ENCODE measurements at places on chromosomes 5 and 9.

GRCh38 chr5:54446379-54446732 is 9.1 kb upstream of the HSPB3 start:
- no peak for DNase-seq

- no peak for DNase-seq
Measured at GRCh38 chr9:88741335-88741734, 206.4 kb downstream of the NXNL2 start.

GRCh38 chr5:33720176-33720575 is 171.6 kb downstream of the ADAMTS12 start:
- DNase-seq, result no peak

DNA sequence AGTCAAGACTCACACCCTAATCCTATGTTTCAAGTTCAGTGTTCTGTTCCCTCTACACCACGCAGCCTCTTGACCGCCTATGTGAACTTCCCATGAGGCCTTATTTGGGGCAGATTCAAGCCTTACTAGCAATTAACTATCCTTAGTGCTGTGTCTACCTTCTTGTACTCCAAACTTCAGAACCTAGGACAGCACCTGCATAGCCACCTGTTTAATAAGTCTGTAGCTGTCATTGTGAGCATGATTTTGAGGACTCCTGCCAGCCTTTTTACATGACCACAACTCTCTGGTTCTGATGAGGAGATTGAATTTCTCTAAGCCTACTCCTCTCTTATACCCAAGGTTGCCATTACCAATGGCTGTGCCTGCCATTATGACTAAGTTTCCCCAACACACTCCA is 50.8 kb upstream of the PCSK1 start:
- DNase-seq, result no peak

DNA sequence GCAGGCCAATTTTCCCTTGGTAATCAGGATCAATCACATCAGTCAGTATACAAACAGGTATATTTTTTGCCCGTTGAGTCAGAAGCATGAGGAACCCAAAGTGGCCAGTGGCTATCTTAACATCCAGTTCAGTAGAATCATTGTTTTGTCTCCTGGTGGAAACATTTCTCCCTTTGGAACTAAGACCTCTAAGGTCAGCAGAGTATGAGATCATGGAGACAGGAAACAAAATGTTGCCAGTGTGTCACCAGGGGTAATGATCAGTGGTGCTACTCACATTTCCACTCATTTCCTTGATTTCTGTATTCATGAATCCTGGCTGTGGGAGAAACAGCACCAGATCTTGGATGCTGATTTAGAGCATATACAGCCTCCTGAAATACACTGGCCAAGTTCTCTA is 553.0 kb downstream of the CSNK1G3 start:
- DNase-seq, result no peak

- no peak for DNase-seq
Measured at GRCh38 chr5:179198825-179199224, 138.7 kb downstream of the ZNF354C start.

DNA sequence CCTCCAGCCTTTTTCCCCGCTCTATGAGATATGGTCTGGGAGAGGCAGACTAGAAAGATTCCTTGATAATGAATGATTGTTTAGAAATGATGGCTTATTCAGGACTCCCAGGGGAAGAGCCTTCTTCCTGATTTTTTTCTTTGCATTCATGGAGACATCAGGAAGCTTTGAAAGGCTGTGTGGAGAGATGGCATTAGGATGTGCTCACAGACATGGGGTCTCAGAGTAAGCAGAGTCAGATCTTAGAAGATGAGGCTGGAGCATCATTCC is 37.1 kb downstream of the PPARGC1B start:
- DNase-seq, result no peak

- DNase-seq, result no peak
Measured at GRCh38 chr5:83256091-83256780, 178.9 kb downstream of the XRCC4 start.

DNA sequence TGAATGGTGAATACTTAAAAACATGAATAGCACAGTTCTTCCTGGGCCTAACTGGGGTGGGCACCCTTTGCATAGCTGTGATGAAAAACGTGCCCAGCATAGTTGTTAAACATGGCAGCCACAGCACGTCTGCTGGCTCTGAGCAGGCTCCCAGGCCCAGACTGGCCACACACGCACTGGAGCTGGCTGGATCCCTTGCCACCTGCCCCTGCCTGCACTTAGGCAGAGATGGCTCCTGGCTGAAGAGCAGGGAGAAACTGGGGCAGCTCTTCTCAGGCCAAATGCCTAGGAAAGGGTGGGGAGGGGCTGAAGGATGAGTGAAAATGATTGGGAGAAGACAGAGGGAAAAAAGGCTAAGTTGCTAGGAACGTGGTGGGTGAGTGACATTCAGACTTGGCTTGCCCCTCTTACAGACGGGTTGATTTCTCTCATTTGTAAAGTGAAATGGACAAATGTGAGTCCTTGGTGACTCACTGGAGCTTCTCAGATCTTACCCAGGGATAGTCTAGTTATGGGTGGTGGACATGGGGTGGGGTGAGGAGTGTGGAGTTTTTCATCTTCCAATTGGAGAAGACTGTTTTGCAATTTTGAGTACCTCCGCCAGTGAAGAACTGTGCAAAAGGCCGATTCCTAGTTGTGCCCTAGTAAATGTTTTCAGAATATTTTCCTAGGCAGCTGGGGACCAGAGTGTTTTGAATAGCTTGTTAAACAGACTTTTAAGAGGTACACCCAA is 42.4 kb downstream of the TRIO start:
- no peak for DNase-seq

GRCh38 chr9:132238026-132238972 is 76.4 kb downstream of the NTNG2 start:
- DNase-seq, result no peak

- DNase-seq, result no peak
Measured at GRCh38 chr9:73239570-73240265, 88.1 kb downstream of the ANXA1 start.

DNA sequence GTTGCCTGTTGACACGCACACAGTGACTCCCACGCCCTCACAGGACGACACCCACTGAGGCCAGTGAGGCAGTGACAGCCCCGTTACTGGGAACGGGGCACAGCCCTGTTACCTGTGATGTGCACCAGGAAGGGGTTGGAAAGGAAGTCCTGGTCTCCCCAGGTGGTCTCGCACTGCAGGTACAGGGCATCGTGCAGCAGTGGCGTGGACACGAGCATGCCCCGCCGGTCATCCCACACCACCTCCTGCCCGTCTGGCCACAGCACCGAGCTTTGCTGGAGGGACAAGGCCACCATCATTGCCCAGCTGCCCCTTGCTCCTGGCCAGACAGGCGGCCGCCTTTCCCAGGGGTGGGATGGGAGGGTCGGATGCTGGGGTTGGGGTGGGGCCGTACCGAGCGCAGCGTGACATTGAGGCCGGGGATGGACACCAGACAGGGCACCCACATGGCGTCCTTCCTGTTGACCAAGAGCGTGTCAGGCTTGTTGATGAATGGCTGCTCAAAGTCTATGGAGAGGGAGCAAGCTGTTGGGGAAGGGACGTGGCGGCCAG is 19.5 kb downstream of the FLT4 start:
- DNase-seq, result no peak

DNA sequence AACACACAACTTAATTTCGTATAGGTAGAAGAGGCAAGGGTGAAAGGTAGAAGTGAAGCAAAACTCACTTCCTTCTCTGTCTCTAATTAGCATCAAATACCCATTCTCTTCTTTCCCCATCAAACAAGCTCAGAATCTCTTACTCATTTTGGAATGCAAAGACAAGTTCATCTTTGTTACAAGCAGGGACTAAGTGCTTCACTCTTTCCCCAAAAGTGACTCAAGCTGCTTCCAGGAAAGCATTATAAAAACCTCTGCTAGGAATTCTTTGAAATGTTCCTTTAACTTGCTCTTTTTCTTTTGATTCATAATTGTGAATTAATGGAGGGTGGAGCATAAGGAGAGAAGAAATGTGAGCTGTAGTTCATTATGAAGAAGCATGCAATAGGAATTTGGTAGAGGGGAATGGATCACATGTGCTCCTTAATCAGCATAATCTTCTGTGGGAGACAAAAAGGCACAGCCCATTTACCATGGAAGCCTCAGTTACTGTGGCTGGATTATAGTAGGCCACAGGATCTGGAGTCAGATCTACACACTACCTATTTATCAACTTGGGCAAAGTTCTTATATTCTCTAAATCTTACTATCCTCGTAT is 109.5 kb upstream of the DPYSL3 start:
- DNase-seq, result no peak

DNA sequence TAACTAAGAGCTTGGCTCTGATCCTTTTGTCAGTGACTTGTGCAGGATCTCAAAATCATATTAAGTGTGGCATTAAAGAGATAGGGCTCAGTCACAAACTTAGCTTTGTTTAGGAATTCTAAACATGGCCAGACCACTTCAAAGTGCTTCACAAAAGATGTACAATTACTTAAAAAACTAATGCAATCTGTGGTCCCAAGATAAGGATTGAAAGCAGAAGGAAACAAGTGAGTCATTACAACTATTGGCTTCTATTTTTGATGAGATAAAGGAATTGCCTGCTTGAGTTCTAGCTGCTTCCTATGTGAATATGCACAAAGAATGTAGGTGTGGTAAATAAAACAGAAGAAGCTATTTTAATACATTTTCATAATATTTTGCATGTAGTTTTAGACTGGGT is 44.9 kb upstream of the SLC12A2 start:
- DNase-seq, result no peak

DNA sequence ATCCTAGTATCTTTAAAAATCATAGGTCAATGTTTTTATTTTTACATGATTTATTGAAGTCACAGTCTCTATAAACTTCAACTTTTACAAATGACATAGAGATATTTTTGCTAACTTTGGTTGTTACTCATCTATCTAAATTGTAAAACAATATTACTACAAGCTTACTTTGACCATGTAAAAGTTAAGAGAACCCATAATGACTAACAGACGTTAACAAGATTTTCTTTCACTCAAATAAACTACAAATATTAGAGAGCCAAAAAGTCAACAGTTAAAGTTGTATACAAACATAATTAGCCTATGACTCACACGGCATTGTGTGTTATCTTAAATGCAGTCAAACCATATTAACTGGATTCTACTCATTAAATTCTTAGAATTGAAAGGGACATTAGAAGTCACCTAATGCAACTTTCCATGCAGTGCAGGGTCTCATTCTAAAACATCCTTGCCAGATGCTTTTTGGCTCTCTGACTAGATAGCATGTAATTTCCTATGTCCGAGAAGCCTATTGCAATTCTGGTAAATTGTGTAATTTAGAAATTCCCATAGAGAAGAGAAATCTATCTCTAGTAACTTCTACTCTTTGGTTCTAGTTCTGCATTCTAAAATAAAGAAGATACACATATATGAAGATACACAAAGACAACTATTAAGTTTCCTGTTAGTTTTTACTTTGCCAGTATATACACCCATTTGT is 42.2 kb upstream of the UGT3A2 start:
- no peak for DNase-seq

DNA sequence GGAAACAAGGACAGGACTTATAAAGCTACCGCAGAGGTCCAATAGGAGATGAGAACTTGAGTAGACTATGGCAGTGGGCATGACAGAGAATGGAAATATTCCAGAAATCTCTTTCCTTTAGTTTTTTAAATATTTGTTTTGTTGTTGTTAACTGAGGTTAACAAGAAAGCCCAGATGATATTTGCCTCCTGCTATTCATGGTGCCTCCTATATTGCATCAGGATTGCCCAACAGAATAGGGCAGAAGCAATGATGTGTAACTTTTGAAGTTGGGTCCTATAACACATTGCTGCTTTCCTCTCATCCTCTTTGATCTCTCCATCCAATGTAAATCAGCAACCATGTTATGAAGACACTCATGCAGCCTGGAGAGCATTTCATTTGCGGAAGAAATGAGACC is 42.8 kb downstream of the PDE4D start:
- DNase-seq, result no peak

GRCh38 chr5:107455111-107455544 is 215.6 kb downstream of the EFNA5 start:
- no peak for DNase-seq

GRCh38 chr9:135340143-135340655 is 139.4 kb upstream of the PPP1R26 start:
- no peak for DNase-seq

- DNase-seq, result no peak
Measured at GRCh38 chr5:125976421-125977000, 446.7 kb upstream of the GRAMD2B start.

- no peak for DNase-seq
Measured at GRCh38 chr9:22240619-22241018, 206.0 kb upstream of the DMRTA1 start.
